ENCODE measurements at places on chromosomes 6 and 20. TPM values are rescaled to one million over a fixed set of nuclear protein-coding genes. Genes with fewer than 3 reads are reported as not detected.
A peak's percentile ranks its signal among the peaks of the same experiment; 100 is the strongest.

CD40 gene
- total RNA-seq, result 1.7 TPM

PAX1 gene
- not detected for total RNA-seq

SMOC2 gene
- total RNA-seq, result not detected

- no peak overlapping the region for H3K4me3 ChIP-seq
- no peak overlapping the region for H3K27ac ChIP-seq
- no peaks in the 10 kb centered on the region for H3K27me3 ChIP-seq
- H3K4me1 ChIP-seq, result peaks cover 23% of the 10 kb centered on the region
These were observed 236.9 kb downstream of the BCAS1 start for GRCh38 chr20:53833333-53834061.

DNA sequence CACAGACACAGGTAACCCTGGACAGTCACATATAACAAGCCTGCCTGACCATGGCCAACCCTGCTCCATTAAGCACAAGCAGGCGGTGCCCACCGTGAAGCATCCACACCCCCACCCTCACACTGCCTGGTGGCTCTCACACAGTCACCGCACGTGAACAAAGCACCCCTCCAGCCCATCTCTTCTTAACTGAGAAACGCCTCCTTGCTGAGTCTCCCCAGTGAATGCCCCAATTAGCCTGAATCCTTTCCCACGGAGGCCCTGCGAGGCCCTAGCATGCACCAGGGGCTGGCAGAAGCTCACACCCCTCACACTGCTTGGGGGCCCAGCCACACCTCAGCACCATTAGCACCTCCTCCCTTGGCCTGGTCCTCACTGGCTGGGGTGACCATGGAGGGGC, 72.3 kb downstream of the GRM4 start:
- no peak overlapping the region for H3K4me3 ChIP-seq
- no peak for DNase-seq
- H3K27me3 ChIP-seq, result no peaks in the 10 kb centered on the region

GRCh38 chr20:2093159-2093781, 8.4 kb upstream of the STK35 start:
- H3K36me3 ChIP-seq, result no peaks in the 10 kb centered on the region
- DNase-seq, result no peak
- H3K4me1 ChIP-seq, result no peaks in the 10 kb centered on the region
- H3K27me3 ChIP-seq, result peaks cover 21% of the 10 kb centered on the region

DNA sequence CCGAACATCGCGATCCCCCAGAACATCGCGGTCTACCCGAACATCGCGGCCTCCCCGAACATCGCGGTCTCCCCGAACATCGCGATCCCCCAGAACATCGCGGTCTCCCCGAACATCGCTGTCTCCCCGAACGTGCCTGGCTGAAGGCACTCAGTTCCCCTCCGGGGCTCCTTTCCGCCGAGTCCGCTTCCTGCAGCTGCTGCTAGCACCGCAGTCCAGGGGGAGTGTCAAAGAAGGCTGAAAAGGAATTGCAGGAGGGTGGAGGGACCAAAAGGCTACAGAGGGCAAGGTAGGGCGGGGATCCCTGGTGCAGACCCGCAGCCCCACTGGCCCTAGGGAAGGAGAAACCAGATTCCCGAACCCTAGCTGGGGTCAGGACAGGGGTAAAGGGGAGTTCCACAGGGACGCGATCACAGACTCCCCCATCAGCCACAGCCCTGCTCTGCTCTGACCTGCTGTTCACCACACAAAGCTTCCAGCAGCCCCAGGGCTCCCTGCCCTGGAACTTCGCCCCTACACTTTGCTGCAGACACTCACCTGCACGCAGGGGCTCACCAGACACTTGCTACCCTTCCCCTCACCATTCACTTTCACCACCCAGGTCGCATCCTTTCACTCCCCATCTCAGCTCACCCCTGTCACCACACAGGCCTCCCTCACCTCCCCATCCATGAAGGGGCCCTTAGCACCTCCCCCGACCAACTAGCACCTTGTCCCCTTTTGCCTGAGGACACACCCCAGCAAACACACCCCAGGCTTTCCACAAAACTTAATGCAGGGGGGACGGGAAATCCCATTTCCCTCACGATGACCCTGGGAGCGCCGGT, 1.7 kb downstream of the ULBP1 start:
- H3K27me3 ChIP-seq, result peaks cover 10% of the 10 kb centered on the region
- H3K4me3 ChIP-seq, result no peak overlapping the region
- no peak overlapping the region for H3K27ac ChIP-seq
- peak; percentile 26 for DNase-seq

DNA sequence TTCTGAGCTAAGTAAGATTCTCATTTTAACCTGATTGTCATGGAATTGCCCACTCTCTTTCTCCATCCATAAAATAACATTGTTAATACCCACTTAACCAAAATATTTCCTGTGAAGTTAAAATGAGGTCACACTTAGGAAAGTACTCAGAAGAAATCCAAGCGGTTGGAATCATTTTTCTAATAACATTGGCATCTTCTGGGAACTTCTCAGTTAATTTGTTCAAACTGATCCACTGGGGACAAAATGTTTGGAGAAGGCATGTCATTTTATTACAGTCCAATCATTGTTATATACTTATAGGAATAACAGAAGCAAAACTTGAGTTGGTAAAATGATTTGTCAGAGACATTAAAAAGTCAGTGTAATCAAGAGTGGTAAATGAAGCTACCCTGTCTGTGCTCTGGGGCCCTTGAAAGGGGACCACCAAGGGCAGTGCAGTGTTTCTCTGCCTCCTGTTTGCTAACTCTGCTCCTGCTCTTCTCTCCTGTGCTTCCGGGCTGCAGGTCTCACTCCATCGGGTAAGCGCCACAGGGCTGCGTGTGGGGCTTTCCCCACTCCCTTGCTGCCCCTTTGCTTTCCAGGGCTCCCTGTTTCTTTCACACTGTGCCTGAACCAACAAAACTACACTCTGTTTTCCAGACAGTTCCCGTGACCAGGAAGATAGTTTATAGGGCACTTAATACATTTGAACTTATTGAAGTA, 50.1 kb downstream of the HDDC2 start:
- DNase-seq, result no peak
- H3K36me3 ChIP-seq, result no peaks in the 10 kb centered on the region
- peaks cover 8% of the 10 kb centered on the region for H3K27me3 ChIP-seq
- H3K4me1 ChIP-seq, result no peaks in the 10 kb centered on the region
- H3K4me3 ChIP-seq, result no peak overlapping the region
- H3K27ac ChIP-seq, result no peak overlapping the region

DNA sequence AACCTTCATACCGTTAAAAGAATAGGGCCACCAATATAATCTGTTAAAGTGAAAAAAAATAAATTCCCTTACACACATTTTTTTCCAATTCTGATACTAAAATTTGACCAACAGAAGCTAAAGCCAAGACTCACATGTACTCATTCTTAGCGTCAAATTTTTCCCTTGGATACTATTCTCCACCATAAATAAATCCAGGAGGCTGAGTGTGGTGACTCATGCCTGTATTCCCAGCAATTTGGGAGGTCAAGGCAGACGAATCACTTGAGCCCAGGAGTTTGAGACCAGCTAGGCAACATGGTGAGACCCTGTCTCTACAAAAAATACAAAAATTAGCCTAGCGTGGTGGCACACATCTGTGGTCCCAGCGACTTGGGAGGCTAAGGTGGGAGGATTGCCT, 43.9 kb downstream of the SCML4 start:
- no peak overlapping the region for H3K4me3 ChIP-seq
- H3K27me3 ChIP-seq, result no peaks in the 10 kb centered on the region
- H3K36me3 ChIP-seq, result no peaks in the 10 kb centered on the region
- peaks cover 14% of the 10 kb centered on the region for H3K4me1 ChIP-seq

GRCh38 chr6:3333263-3333662, 74.5 kb downstream of the PSMG4 start:
- DNase-seq, result no peak
- H3K4me3 ChIP-seq, result no peak overlapping the region
- H3K4me1 ChIP-seq, result no peaks in the 10 kb centered on the region
- H3K27ac ChIP-seq, result no peak overlapping the region
- H3K27me3 ChIP-seq, result peaks cover 5% of the 10 kb centered on the region
